Stimulated activated CD4-positive, alpha-beta T cell treated with anti-CD3 and anti-CD28 coated beads, Interleukin-4, amount 100 ng/mL, for 24 hours (primary cell): ENCODE measurements at places on chromosomes 7 and 10.

DNA sequence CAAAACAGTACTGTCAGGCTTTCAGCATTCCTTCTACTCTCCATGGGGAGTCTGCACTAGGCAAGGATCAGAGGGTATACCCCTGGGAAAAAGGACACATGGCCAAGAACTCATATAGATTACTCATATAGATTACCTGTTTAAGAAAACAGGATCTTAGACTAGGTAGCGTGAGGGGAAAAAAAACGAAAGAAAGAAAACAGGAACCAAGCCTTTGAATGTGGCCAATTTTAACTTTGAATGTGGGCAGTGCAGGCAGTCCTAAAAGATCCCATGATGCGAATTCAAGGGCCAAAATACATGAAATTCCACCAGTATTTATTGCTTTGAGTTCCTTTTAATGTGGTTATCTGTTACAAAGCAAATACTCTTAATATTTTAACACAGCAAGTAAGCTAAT lies 108.6 kb upstream of the TAC1 start:
- no peak for DNase-seq

DNA sequence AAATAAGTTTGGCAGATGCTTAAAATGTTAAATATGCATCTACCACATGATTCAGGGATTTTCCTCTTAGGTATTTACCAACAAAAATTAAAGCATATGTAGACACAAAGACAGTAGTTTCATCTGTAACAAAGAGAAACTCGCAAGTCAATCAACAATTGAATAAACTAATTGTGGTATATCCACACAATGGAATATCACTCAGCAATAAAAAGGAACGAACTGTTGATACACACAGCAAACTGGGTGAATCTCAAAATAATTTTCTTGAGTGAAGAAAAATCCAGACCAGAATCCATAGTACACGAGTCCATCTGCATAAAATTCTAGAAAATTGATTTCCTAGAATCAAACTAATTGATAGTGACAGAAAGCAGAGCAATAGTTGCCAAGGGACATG lies 5.2 kb downstream of the ARHGAP12 start:
- DNase-seq = no peak

DNA sequence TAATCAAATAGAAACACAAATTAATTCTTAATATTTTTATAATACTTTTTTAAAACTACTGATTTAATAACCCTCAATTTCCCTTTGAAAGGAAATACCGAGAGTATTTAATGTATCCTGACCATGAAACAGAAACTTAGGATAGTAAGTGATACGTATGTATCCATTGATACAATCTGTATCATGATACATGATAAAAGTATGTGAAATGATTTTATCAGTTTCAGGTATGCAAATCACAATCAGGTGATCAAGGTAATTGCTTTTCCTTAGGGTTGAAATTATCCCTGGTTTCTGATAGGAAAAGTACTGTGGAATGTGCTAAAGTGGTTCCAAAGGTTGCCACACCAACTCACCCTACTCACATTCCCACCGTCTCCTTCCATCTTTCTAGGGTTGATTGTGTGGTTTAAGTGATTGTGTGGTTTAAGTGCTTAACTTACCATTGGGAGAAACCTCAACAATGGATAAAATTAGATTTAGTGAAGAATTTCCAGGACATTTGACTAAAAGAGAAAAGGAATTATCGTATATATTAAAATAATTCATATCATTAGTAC lies 138.3 kb downstream of the LRRN3 start:
- DNase-seq = no peak

GRCh38 chr10:110493832-110494426 lies 3.8 kb upstream of the DUSP5 start:
- DNase-seq = no peak

DNA sequence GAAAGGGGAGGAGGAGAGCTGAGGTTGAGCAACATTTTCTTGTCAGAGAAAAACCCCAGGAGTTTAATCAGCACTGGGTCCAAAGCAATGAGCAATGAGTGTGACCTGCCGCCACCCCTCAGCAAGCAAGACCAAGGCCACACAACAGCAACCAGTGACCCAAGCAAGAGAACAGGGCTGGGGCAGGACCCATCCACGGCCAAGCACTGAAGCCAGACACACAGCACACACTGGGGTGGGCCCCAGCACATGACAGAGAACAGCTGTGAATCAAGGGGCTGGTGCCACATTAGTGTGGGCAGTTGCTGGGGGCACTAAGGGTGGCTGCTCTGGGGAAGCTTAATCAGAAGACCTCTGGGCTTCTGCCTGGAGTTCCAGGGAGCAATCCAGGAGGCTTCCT lies 16.2 kb downstream of the TMEM72 start:
- DNase-seq = no peak

- no peak for DNase-seq
Measured at GRCh38 chr10:31343009-31343408, 24.0 kb downstream of the ZEB1 start.

DNA sequence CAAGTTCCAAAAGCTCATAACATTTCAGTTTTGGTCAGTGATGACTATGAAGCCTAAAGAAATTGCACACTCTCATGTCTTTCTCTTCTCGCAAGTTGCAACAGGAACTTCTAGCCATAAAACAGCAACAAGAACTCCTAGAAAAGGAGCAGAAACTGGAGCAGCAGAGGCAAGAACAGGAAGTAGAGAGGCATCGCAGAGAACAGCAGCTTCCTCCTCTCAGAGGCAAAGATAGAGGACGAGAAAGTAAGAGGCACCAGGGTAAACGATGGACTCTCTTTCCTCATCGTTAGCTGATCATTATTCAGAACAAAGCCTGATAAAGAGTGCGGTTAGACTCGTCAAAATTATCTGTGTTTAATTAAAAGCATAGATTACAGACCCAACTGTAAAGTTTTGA lies 94.7 kb downstream of the HDAC9 start:
- DNase-seq = no peak

DNA sequence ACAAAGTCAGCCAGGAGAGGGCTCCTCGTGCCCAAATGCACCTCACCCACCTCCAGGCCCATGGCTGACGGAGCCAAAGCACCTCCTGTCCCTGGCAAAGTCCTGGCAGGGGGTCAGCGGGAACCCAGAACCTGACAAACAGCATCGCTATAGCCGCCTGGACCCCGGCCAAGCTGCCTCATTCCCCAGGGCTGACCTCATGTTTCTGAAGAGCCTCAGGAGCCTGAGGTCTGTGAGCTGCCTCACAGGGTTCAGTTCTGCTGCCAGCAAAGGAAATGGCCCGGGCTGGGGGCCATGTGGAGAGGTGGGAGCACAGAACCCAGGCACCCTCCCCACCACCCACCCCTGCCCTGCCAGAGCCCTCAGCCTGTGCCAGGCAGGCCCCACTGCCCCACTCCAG lies 4.2 kb upstream of the NANOS1 start:
- no peak for DNase-seq

- no peak for DNase-seq
Measured at GRCh38 chr10:72802763-72803505, 90.6 kb upstream of the OIT3 start.

DNA sequence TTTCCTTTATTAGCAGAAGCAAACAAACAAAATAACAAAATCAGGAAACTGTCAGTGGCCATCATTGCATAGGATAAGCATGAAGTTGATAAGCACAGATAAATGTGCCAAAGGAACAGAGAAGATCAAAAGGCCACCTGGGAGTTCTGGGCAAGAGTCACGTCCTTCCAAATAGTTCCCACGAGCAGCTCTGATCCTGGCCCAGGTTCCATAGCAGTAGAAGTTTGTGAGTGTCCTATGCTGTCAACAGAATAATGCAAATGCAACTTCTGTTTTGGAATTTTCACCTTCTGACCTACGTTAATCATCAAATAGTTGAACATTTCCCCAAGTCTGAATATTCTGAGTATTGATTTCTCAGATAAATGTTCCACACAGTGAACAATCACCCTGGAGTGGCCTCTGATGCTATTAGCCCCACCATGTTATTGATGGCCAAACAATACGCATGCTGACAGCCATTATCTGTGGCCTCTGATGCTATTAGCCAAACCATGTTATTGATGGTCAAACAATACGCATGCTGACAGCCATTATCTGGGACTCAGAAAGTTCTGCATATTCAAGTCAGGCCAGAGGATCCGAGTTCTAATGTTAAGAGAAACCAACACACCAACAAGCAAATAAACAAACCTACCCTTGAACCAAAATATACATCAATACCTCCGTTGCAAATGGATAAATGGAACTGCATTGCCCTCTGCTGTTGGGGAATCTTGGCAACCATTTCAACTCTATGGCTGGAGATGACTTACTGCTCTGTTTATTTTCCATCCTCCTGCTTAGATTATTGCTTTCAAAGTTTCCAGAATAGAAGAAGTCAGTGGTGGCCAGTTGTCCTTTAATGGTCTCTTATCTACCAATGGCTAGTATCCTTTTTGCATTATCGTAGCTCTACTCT lies 63.3 kb downstream of the MRC1 start:
- DNase-seq = no peak

DNA sequence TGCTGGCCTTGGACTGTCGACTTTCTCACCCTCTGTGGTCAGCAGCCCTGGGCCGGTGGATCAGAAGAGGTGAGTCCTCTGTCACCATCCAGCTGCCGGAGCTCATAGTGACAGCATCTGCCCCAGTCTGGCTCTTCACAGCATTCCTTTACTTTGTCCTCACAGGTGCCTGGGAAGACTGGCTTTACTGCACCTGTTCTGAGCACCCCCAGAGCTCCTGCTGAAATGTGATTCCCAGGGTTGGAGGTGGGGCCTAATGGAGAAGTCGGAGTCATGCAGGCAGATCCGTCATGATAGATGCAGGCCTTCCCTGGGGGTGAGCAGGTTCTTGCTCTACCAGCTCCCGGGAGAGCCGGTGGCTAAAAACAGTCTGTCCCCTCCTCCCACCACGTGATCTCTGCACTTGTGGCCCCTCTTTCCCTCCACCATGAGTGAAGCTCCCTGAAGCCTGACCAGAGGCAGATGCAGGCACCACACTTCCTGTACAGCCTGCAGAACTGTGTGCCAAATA lies 171.5 kb downstream of the ZMYND11 start:
- DNase-seq = no peak

- DNase-seq = no peak
Measured at GRCh38 chr7:145839814-145840213, 276.8 kb upstream of the CNTNAP2 start.

DNA sequence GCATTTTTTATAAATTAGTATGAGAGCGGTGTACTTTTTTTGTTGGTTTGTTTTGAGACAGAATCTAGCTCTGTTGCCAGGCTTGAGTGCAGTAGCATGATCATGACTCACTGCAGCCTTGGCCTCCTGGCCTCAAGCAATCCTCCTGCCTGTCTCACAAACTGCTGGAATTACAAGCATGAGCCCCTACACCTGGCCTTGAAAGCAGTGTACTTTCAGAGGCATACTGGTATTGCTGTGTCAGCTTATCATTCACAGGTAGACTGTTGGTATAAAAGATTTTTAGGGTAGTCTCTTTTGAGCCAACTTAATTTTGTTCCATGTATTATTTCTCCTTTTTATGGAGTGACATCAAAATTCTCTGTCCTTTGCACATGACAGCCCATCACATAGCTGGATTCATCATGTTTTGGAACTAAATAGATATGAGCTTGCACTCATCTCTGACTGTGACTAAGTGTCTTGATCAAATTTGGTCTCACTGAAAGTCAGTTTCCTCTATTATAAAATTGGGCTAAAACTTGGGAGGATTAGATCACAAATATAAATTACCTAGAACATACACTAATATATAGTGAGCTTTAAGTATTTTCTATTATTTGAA lies 12.4 kb downstream of the GNAT3 start:
- no peak for DNase-seq

DNA sequence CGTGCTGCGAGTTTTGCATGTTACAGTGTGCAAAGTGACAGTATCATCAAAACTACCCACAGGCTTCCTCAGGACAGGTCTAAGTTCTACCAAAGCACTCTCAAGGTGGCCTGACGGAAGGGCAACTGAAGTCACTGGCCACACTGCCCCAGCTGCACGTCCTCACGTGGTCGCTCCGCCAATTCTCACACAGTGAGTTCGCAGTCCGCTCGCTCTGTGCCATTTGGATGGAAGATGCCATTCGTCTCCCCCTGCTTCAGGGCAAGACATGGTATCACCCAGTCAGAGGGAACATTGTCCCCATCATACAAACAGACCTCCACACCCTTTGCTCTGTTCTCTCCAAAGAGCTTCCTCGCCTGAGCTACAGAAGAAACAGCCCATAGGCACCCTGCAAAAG lies 109.6 kb upstream of the COBL start:
- no peak for DNase-seq

DNA sequence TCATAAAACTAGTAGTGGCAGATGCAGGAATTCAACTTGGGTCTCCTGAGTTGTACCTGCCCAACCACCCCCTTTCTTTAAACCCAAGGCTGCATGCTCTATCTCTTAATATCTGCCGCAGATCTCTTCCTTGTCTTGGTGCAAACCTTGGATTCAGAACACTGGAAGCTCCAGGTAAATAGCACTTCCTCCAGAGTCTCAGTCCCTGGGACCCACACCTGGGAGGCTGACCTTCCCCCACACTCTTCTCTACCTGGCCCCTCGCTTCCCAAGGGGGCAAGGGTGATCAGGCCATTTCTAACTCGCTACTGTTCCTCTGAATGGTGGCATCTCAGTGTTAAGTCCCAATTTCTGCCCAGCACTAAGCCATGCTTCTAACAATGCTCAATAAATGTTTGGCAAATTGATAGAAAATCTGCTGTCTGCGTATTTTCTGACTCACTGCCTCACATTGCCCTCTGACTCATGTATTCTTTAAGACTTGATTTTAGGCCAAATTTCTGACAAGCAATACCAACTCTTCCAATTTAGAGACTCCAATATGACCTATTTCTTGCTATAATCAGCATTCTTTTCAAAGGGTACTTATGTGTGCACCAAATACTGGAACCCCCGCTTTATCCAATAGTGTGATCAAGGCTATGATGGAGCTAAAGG lies 68.0 kb upstream of the PPP1R3C start:
- DNase-seq = no peak

DNA sequence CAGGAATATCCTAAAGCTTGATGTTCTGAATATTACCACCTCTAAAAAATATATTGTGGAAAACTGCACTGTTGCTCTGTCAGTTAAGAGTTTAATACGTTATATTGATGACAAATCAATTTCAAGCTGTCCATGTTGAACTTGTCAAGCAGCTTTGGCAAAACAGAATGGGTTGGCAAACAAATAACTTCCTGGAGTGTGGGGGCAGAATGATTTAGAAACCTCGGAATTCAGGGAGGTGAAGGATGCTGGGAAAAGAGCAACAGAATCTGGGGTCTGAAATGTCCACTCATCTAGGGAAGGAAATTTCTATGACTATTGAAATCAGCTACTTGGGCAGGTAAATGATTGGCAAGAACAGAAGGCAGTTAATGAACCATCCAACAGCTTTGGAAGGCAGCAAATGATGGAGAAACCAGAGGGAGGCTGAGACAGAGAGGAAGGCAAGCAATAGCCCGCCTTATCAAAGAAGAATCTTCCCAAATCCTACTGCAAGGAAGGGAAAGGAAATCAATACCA lies 95.1 kb upstream of the PALS2 start:
- DNase-seq = no peak

DNA sequence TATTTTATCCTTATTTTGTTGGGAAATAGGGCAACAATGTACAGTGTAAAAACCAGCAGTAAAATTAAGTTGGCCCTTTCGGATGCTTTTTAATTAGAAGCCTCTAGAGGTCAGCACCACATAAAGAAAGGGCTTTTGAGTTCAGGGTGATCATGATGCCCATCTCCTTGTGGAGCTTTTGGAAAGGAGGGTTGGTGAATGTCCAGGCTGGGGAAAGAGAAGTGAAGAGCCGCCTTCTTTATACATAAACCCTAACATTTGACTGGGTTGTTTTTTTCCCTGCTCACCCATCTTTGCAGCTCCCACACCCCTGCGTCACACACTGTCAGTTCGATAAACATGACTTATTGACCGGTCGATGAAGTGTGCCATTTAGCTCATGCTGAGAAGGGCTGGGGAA lies 29.8 kb downstream of the MTURN start:
- DNase-seq = no peak
